Tracheal epithelial cell (primary cell): ENCODE measurements at places on chromosomes 1 and 21. TPM values are rescaled to one million over a fixed set of nuclear protein-coding genes. Genes with fewer than 3 reads are reported as not detected.

The SELENON gene
- 9.2 and 11.9 TPM in 2 replicates for total RNA-seq

The SIPA1L2 gene
- total RNA-seq, result 17.9 and 18.1 TPM in 2 replicates

The WDR64 gene
- total RNA-seq, result not detected in 2 replicates

The CFAP141 gene
- total RNA-seq, result not detected in 2 replicates

The RXRG gene
- not detected in 2 replicates for total RNA-seq

The ARHGEF10L gene
- total RNA-seq, result 10.2 and 15.2 TPM in 2 replicates
